Amygdala (tissue), 56 donors: ENCODE measurements at places on chromosomes 3 and 15.

DNA sequence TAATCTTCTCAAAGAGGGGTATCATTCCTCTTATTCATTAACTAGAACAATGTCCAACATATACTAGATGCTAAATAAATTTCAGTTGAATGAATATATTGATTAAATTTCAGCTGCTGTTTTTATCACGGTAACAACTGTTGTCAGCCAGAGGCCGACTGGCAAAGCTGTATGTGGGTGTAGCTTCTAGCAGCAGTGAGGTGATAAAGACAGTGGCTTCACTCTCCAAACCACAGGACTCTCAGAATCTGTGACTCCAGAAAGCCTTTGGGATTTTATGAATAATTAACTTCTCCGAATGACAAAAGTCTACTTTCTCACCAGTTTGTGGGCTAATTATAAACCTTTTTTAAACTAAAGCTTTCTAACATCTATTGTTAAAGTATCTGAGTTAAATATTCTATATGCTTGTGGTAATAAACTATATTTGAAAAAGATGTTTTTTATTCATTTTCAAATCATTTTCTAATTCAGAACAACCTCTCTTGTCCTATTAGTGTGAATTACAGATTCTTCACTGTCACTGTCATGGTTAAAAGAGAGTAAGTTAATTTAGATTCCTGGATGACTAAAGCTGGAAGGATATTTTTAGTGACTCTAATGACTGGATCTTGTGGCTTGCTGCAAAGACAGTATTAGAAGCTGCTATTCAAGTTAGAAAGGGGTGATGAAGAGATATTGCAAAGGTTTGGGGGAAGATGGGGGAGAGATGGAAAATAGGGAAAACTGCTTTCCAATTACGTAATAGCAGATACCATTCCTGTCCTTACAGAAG lies 796.4 kb upstream of the ARPP21 start:
- DNase-seq: no peak

DNA sequence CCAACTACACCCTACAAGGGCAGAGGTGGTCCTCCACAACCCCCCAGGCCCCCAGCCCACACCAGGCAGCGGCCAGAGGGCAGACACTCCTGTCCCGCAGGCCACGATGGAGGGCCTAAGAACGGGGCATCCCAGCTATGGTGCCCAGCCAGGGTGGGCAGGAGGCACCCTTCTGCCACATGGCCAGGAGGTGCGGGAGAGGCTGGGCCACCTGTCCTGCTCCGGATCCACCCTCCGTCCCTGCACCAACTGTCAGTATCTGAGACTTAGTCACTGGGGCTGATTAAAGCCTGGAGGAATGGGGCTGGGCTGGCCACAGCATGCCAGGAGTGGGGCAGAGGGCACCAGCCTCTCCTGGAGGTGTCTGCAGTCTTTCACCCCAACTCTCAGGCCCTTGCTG lies 37.9 kb downstream of the TNK2 start:
- no peak for DNase-seq

DNA sequence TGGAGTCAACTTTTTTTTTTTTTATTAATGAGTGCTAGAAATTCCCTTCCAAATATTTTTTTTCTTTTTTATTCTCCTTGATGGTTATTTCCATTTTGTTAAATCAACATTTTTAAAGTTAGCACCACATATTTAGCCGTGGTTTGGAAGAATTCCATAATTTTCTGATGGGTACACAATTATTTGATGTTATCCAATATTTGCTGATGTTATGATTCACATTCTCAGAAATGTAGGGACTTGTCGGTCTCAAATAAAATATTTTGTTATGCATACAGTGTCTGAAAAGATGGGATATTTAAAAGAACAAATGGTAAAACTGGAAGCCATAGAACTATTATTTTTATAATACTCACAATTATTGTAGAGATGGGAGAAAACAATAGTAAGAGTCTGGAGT lies 911.5 kb upstream of the GBE1 start:
- no peak for DNase-seq

GRCh38 chr3:58084788-58085543 lies 76.7 kb downstream of the FLNB start:
- no peak for DNase-seq

DNA sequence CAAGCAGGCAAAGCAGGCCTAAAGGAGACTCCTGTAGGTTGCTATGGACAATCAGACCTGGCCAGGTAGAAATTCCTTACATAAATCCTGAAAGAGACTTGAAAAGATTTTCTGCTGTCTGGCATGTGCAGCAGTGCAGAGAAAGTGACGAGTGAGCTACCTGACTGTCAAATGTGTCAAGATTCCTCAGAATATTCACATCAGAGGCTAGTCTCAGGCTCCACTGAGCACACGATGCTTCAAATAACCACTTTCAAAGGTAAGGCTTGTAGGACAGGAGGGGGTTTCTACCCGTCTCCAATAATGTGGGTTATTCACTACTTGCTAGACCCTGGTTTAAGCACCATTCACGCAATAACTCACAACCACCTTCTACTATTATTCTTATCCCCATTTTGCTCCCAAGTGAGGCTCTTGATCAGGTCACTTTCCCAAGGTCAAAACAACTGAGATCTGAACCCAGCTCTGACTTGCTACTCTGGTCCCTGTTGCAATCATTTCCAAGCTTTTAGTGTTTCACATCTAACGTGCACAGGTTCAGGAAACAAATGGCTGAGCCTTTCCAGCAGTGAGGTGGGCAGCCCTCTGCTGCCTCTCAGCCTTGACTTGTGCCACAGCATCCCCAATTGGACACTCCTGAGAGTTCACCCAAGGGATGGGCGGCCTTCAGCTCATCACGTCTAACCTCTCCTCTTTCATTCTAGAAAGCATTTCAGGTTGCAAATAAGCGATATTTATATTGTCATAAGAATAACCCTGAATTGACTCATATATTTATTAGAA lies 329.9 kb upstream of the WNT5A start:
- DNase-seq: no peak

DNA sequence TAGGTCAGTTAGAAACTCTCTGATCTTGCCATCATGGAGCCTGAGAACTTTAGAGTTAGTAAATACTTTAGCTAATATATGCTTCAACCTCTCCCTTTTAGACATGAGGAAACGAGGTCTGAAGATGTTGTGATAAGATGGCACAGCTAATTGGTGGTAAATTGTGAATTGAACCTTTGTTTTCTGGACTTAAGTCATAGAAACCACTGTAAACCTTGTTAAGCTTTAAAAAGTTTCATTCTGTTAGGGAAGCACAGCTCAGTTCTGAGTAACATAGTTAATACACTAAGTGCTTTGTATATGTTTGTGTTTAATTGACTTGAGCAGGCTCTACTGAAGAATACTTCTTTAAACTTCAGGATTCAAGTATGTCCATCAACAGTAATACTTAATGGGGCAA lies 108.6 kb downstream of the AKAP13 start:
- no peak for DNase-seq

DNA sequence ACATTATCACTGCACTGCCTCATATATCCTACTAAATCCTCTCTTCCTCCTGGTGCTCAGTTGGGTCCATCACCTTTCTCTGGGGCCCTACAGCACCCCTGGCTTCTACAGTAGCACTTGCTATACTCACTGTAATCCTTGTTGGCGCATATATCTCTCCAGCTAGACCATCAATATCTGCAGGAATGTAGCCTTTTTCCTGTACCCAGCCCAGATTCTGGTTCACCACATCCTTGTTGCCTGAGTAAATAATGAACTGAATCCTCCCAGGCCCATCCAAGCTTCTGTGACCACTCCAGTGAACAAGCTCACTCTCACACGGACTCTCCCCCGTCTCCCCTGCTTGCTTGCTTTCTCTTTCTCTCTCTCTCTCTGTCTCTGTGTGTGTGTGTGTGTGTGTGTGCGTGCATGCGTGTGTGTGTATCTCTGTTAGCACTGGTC lies 62.5 kb upstream of the LIPC start:
- no peak for DNase-seq
